ENCODE measurements at places on chromosomes 7 and 10.

DNA sequence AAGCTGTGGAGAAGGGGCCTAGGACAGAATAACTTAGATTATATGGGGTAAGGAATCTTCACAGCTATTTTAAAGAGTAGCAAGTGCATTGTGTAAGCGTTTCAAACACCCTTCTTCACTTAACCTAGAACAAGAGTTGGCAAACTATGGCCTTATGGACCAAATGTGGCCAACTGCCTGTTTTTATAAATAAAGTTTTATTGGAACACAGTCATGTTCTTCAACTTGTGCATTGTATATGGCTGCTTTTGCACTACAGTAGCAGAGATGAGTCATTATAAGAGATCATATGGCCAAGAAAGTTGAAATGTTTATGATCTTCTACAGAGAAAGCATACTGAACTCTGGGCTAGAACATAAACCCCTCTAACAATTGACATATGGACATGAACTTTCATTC lies 187.8 kb downstream of the ETV1 start:
- no peak for DNase-seq

- no peak for DNase-seq
Observed at GRCh38 chr10:10800961-10801360, 216.7 kb upstream of the CELF2 start.

DNA sequence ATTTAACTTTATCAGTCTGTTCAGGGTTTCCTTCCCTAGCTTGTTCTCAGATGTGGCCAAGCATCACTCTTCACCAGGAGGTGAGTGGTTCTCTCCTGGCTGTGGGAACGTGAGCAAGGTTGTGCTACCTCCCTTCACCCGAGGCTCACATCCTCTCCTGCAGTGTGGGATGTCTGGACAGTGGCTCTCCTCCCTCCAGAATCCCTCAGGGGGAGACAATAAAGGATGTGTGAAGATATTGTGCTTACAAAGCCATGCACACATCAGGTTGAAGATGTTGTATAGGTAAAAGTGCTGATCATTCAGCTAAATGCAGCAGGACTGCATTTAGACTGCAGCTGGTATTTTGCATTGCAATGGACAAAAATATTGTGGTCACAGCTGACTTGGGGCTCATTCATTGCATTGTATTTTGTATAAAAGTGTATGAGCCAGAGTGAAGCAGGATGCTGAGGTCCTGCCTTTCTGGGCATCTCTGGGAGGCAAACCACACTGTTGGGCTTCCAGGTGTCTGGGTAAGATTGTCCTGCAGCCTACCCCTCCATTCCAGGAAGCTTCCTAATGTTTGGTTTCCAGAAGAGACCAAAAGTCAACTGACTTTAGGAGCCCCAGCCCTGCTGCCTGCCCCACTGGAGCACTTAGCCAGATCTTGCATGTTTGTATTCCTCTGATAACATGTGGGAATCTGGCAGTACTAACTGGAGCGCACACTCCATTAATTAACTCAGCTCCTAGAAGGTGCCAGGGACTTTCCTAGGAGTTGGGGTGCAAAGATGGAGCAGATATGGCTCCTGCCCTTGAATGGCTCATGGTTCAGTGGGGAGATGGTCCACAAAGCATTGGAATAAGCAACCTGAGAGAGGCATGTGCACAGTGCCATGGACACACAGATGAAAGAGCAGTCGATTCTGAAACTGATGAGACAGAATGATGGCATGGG lies 292.5 kb upstream of the ZNF32 start:
- DNase-seq: no peak

DNA sequence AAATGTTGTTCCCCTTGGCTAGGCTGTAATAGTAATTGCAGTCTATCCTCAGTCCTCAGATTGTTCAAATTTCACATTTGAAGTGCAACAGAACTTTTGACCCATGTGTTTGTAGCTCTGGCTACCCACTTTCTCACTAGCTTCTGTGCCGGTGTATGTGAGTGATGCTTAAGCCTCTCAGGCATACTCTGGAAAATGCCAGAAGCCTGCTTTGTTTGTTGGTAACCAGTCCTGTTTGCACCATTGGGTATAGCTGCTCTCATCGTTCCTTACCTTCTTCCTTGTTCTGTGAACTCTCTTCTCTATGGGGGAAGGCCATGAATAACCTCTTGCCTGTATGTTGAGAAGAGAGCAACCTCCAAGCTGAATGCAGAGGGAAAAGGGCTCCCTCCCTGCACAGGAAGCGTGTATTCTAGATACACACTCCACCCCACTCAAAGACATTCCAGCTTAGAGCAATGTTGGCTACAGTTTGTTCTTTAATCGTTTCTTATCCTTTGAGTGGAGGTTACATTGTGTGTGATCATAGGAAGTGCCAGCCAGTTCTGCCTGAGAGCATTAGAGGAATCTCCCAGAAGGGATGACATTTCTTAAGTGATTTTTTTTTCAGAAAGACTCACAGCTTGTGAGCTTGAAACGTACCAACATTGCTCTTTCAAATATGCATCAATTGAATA lies 40.5 kb downstream of the C1QL3 start:
- no peak for DNase-seq

DNA sequence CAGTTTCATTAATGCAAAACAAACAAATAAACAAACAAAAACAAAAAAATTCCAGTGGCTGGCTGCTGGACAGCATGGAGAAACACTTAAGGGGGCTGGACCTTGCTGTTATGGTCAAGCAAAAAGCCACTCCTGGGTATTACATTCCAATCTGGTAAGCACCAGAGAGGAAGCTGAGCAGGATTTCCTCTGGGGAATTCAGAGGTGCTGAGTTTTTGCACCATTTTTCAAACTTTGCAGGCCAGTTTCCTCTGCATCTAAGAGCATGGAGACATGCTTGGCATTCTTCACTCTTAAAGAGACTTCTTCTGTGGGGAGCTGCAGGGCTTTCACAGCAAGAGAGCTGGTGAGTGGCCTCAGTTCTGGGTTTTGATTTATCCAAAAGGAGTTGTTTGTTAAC lies 84.5 kb downstream of the FZD1 start:
- DNase-seq: no peak

- DNase-seq: no peak
Observed at GRCh38 chr7:144474800-144475615, 71.5 kb upstream of the NOBOX start.

- no peak for DNase-seq
Observed at GRCh38 chr7:9488555-9488954, 1055.1 kb downstream of the NXPH1 start.

All from cerebellar nuclear complex (tissue), 1 donor.